Central memory CD4-positive, alpha-beta T cell (primary cell): ENCODE measurements at places on chromosomes 12 and 14.

- peak; percentile 40 for DNase-seq
Measured at GRCh38 chr12:112900298-112901145, 6.2 kb upstream of the OAS1 start.

GRCh38 chr12:26680727-26681455 lies 152.1 kb downstream of the ITPR2 start:
- no peak for DNase-seq

DNA sequence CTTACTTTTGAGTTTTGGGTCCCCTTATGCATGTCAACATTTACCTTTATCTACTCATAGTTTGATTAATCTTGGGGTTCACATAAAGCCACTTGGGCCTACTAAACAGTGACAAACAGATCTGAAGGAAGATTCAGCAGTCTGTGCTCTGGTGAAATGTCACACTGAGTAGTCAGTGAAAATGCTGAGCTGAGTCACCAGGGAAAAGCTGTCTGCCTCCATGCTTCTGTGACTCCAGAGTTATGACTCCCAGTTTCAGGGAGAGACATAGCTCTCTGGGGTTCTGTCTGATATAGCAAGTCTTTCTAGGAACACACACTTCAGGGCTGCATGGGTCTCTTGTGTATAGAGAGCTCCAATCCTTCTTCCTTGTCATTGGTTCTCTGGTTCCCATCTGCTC lies 406.3 kb upstream of the FAR2 start:
- DNase-seq, result no peak

GRCh38 chr12:27193106-27193505 lies 51.0 kb upstream of the STK38L start:
- DNase-seq, result no peak

- no peak for DNase-seq
Measured at GRCh38 chr14:69760810-69761209, 6.1 kb upstream of the SRSF5 start.

DNA sequence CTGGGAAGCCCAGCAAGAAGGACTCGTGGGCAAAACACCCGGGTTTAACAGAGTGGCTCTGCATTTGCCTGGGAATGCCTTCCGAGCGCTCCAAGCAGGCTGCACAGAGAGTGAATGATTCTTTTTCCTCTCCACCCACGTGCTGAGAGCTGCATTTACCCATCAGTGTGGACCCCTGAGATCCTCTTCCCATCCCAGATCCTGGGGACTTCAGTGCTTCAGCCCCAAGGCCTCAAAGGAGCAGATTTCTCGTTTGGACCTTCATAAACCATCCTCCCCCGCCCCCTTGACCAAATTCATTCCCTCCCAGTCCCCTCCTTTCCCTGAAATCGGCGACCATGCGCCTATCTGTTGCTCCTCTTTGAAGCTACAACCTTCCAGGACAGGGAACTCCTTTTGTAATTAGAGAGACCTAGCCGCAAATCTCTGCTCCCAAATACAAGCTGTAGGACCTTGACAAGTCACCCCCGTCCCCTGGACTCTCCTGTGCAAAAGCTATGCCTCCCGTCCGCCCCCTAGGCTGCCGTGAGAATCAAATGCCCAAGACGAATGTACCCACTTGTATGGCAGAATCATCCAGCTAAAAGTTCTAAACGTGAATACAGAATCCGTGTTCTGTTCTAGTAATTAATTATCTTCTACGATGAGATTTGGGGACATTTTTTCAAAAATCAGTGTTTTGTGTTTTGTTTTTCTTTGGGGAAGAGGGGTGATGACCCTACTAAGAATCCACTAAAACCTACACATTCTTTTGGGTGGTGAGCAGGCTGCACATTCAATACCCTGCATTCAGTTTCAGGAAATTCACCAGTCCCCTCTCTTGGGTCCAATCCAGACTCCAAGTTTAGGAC lies 8.8 kb downstream of the TBX5 start:
- DNase-seq, result no peak

DNA sequence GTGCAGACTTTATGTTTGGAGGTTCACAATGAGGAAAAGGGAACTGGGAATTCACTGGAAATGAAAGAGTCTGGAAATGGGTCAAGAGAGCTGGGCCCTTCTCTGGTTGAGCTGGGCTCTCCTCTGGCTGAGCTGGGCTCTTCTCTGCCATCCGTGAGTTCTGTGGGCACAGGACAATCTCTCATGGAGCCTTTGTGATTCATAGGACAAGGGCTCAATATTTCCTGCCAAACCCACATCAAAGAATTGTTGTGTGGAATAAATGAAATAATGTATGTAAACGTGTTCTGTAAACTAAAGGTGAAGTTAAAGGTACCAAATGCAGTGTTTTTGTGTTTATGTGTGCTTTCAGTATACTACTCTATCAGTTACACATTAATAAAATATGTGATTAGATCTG lies 95.5 kb upstream of the OVCH1 start:
- DNase-seq, result no peak

DNA sequence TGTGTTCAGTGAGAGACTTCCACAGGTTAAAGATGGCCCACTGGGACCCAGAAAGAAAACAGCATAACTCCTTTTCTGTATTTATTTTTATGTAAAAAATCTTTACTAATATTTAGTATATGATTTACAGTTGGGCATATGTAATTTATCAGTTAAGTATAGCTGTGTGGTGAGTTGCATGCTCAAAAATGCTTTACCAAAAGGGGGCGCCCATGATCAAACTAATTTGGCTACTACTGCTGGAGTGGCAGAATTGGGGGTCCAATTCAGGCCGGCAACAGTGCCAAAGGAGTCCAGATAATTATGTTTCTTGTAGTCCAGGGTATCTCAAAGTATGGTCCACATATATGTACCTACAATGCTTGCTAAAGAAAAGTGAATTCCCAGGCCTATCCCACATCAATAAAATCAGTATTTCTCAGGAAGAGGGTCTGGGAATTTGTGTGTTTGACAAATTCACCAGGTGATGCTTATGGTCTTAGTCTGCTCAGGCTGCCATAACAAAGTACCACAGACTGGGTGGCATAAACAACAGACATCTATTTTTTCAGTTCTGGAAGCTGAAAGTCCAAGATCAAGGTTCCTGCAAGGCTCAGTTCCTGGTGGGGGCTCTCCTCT lies 152.0 kb downstream of the KTN1 start:
- peak; percentile 44 for DNase-seq

GRCh38 chr14:45096218-45096617 lies 12.3 kb downstream of the PRPF39 start:
- DNase-seq, result no peak

DNA sequence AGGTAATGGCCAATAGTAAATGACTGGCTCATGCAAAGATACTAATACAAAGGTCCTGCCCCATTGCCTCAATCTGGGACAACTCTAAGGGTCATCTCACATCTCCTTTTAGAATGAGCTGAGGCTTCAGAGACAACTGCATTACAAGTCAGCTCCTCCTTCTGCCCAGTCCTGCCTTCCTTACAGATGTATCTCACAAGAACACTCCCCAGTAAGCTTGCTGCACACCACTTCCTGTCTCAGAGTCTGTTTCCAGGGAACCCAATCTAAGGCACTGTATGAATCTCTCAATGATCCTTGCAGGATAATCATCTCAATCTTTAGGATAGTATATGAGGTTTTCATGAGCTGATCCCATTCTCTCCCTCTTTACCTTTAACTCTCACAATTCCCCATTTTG lies 57.8 kb upstream of the ZDHHC17 start:
- DNase-seq, result no peak

DNA sequence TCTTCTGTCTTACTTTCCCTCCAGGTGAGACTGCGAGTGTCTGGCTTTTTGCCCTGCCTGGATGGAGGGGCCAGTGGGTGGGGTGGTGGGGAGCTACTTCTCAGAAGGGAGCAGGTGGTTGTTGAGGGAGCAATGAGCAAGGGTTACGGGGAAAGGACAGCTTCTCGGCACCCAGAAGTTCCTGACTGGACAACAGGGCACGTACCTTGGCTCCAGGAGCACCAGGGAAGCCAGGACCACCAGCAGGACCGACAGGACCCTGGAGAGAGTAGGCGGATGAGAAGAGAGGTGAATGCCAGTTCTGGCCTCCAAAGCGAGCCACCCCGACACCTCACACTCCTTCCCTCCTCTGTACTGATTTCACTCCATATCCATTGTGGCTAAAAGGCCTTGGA lies 15.3 kb downstream of the COL2A1 start:
- DNase-seq, result no peak

GRCh38 chr12:12209043-12209442 lies 57.8 kb downstream of the LRP6 start:
- no peak for DNase-seq
